Amniotic stem cell (primary cell): ENCODE measurements at places on chromosomes 4 and X.

- DNase-seq, result no peak
Observed at GRCh38 chr4:107618656-107619055, 101.4 kb downstream of the PAPSS1 start.

DNA sequence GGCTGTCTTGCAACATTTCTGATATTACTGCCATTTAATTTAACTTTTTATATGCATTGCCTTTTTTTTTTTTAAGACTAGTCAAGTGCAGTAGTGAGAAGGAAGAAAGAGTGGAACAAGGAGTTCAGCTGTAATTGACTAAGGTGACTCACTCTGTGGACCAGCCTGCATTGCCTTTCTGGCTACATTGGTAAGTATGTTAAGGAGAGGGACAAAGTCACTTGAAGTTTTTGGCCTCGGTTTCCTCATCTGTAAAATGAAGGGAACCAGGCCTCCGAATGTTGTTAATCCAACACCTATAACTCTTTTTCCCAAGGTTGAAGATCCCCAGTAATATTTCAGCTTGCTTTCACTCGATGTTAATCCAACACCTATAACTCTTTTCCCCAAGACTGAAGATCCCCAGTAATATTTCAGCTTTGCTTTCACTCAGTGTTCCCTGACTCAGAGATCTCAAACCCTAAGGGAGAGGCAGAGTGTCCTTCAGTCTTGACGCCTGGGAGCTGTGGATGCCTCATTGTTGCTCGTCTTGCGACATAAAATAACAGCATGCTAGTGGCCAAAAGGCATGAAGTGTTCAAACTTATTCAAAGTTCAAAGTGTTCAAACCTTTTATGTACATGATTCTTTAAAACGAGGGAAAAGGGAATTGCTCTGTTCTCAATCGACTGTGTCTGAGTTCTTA lies 102.0 kb downstream of the SORBS2 start:
- no peak for DNase-seq

GRCh38 chr4:56684320-56685050 lies 3.4 kb upstream of the HOPX start:
- DNase-seq, result no peak

DNA sequence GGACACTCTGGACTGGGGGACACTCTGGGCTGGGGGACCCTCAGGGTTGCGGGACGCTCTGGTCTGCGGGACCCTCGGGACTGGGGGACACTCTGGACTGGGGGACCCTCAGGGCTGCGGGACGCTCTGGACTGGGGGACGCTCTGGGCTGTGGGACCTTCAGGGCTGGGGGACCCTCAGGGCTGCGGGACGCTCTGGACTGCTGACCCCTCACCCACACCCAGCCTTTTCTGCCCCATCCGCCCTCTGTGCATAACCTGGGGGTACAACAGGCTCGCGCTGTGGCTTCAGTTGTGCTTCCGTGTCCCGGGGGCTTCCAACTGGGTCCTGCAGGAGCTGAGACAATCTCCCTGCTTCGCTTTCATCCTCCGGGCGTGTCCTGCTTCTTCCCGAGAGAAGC lies 766.0 kb downstream of the TRIML1 start:
- no peak for DNase-seq

- DNase-seq, result no peak
Observed at GRCh38 chr4:113955411-113955810, 24.0 kb downstream of the ARSJ start.

DNA sequence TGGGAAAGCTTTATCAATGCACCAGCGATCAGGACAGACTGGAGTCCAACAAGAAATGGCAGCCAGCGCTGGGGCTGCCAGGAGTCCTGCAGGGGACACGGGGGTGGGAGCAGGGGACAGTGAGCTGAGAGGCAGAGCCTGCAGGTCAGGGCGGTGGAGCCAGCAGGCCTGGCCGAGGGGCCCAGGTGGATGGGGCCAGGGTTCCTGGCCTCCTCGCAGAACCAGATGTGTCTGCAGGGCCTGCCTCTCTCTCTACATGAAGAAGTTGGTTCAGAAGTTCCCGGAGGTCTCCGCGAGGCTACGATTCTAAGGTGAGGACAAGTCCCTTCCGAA lies 63.6 kb downstream of the CPZ start:
- DNase-seq, result no peak

GRCh38 chrX:119391279-119391678 lies 7.9 kb upstream of the SLC25A43 start:
- DNase-seq, result no peak

DNA sequence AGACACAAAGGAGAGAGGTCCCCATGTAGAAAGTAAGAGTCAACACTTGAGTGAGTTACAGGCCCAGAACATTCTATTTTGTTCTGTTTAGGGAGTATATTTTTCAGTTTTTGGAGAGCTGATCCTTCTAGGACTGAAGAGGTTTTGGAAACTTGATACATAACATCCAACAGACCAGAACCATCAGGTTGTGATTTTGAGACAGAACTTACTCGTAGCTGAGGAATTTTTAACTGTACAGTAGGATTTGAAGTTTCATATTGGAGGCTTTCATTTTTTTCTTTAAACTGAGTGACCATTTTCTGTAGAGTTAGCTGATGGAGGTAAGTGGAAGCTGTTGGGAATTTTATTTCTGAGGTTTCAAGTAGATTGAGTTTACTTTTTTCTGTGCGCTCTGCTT lies 73.3 kb downstream of the NCAPG start:
- DNase-seq, result no peak

- DNase-seq, result no peak
Observed at GRCh38 chrX:124300405-124300804, 32.1 kb upstream of the TEX13D start.

GRCh38 chr4:77695774-77696173 lies 90.2 kb downstream of the CXCL13 start:
- DNase-seq, result peak; percentile 71

DNA sequence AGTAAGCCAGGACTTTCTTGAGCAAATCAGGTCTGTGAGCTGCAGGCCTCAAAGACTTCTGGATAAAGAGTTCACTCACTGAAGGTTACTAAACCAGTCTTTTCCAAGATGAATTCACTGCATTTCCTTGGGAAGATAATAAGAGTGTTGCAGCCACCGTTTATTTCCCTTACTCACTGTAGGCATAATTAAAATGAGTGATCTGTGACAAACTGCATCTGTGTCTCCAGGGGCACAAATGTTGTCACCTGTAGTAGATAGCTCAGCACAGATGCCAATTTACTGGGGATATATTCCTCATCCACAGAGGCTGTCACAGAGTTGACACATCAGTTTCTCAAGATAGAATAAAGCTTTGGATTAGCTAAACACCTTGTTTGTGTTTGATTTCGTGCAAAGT lies 580.2 kb downstream of the SPRY1 start:
- no peak for DNase-seq

DNA sequence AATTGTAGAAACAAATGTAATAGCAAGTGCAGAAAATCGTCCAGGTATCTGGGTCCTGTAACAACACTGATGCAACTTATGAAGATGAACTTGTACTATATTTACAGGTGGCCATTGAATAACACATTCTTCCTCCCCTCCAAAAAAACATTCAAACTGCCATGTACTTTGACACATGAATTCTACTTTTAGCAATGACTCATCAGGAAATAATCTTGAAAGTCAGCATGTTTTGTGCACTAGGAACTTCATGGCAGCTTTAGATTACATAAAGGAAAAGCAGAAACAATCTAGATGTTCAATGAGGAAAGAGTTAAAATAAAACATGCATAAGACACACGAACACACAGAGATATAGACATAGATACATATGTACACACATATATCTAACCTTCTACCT lies 2.5 kb downstream of the PABPC1L2A start:
- DNase-seq, result no peak

DNA sequence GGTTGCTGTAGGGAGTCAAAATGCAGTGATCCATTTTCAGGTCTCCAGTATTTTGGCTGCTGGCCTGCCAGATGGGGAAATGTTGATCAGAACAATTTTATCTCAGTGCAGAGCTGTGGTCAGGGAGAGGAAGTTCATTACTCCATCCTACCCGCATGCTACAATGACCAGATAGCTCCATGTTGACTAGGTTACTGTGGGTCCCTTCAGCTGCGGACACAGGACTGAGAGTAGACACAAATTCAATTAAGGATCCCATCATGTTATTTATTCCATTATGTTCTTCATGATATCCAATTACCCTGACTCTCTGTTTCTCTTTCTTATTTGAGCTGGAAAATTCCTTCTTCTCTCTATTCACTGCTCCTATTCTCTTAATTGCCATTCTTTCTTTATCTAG lies 16.3 kb downstream of the SYNPO2 start:
- DNase-seq, result no peak
